ENCODE measurements at places on chromosomes 16 and 17.

DNA sequence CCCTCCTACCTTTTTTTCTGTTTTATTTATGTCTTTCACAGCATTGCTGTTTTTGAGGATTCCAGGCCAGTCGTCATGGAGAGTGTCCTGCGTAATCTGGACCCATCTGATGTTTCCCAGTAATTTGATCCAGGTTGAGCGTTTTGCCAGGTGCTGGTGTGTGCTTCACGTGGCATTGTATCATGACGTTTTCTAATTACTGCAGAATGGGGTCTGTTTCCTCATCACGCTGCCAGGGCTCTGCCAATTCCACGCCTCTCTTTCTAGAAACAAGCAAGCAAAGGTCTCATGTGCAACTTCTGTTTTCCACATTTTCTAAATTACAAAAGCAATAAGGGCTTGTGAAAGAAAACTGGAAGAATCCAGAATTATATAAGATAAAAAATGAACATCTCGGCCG is 28.3 kb upstream of the BHLHA9 start:
- DNase-seq, result no peak

DNA sequence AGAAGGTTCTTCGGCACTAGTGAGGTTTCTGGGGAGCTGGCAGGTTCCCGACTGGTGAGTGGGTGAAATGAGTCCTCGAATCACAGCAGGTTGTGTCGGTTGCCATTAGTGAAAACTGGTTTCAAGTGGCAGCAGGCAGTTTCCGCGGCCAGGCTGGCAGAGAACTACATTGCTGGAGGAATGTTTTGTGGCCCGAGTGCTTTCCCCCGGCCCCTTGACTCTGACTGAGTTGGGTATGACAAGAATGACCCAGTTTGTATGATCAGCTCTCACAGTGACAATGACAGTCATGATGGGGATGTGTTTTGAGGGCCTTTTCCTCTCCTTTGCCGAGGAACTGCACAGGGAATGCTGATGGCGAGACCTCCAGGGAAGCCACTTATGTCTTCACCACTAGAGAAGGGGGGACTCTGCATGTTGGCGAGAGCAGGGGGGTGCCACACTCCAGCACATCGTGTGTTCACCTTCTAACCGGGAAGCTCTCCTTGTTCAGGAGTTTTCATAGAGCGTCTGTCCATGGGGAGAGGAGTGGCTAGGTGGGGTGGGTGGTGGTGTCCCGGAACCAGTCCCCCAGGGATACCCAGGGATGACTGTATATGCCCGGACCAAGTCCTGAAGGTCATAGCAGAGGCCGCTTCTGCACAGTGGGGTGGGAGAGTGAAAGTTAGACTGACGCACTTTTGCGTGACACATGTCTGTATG is 206.0 kb upstream of the CHMP6 start:
- DNase-seq, result no peak

DNA sequence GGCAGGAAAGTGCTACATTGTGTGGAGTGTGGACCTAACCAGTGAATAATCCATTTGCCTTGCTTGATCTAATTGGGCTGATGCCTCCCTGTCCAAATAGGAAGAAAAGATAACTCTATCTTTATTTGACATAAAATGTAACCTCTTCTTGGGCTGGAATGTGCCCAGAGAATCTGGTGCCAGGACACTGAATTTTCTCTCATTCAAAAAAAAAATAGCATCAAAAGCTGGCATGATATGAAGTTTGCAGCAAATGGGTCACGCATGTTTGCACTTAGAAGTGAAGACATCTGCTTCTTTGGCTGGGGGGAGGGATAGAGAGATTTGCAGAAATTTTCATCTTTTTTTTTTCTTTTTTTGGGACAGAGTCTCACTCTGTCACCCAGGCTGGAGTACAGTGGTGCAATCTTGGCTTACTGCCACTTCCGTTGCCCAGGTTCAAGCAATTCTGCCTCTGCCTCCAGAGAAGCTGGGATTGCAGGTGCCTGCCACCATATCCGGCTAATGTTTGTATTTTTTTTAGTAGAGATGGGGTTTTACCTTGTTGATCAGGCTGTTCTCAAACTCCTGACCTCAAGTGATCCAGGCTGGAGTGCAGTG is 478.2 kb upstream of the EEF2KMT start:
- no peak for DNase-seq

DNA sequence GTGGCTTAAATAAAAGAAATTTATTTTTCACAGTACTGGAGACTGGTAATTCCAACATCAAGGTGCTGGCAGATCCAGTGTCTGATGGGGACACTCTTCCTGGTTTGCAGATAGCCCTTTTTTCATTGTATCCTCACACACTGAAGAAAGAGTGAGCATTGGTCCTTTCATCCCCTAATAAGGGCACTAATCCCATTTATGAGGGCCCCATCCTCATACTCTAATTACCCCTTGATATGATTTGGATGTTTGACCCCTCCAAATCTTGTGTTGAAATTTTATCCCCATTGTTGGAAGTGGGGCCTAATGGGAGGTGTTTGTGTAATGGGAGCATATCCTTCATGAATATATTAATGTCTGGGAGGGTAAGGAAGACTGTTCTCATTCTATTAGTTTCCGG is 9.4 kb upstream of the FAM20A start:
- no peak for DNase-seq

DNA sequence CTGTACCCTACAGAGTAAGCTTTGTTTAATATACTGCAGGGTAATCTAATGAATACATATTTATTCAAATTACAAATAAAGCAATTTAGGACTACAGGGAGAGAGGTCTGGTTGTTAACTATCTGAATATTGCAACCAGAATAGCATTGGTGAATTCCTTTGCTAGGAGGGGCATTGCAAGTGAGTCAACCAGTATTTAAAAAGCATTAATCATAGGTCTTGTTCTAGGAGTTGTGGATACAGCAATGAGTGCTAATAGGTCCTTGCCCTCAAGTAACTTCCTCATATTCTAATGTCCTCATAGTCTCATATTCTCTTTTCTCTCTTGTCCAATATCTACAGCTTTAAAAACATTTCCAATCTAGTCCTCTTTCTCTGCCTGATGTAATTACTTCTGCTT is 531.4 kb downstream of the CDH11 start:
- DNase-seq, result no peak

DNA sequence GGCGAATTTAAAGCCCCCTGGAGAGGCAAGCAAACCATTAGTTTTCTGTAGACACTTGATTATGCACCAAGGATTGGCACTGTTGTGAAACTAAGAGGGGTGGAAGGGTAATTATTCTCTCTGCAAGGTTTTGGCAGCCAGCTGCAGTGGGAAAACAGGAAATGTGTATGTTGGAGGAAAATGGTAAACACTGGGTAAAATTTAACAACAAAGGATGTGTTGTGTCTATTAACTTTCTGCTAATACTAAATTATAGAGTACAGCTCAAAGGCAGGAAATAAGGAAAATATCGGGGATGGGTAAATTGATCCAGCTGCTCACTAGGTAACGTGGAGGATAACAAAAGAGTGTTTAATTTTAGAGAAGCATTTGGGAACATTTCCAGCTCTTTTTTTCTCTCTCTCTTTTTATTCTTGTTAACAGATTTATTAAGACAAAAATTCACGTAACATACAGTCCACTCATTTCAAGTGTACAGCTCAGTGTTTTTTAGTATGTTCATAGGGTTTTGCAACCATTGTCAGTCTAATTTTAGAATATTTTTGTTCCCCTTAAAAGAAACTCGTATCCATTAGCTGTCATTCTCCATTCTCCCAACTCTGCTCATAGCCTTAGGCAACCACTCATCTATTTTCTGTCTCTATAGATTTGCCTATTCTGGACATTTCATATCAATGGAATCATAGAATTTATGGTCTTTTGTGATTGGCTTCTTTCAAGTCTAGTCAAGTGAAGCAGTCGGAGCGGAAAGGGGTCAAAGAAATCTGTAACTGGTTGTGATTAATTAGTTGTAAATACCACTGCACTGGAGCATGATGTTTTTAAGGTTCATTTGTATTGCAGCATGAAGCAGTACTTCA is 41.8 kb downstream of the TANGO6 start:
- no peak for DNase-seq

Data from GM12865 (cell line).